ENCODE measurements at places on chromosomes 16 and 17.

GRCh38 chr17:65593092-65593854 is 31.8 kb upstream of the AXIN2 start:
- no peak for DNase-seq

GRCh38 chr17:17826342-17826713 is 10.5 kb downstream of the SREBF1 start:
- DNase-seq: no peak

GRCh38 chr17:76417499-76418143 is 33.2 kb downstream of the SPHK1 start:
- no peak for DNase-seq

- DNase-seq: no peak
Observed at GRCh38 chr16:56789360-56789759, 59.4 kb downstream of the NUP93 start.
